ENCODE measurements at places on chromosomes 13 and 19.
A peak's percentile ranks its signal among the peaks of the same experiment; 100 is the strongest.

DNA sequence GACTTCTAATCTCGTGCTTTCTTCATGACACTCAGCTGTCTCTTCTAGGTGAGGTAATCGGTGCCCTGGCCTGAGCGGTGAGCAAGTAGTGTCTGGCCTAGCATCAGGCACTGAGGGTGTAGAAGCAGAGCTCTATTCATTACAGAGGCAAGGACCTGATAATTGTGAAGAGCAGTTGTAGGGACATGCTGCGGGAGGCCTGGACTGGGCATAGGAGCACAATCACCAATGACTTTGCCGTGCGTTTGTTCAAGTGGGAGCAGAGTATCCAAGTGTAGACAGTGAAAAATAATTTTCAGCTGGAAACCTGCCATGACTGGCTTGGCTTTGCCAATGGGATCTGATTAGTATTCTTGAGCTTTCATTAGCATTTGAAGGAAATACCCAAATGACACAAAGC lies 32.1 kb upstream of the DCLK1 start:
- no peak for DNase-seq

- no peak for DNase-seq
These were observed 288.9 kb downstream of the KCNRG start for GRCh38 chr13:50303963-50304721.

DNA sequence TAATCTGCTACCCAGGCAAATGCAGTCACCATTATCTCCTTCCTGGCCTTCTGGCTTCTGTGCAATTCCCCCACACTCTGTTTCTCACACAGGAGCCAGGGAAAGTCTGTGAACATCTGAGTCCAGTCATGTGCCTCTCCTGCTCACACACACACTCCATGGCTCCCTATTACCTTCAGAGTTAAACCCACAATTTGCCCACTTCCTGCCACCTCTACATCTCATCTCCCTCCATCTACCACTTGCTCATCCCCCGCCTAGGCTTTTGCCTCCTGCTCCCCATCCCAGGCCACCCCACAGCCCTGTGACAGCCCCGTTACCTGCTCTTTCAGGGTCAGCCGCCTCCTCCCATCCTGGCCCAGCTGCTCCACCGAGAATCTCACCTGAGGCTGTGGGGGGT lies 13.5 kb downstream of the IL12RB1 start:
- no peak for DNase-seq

- DNase-seq, result no peak
These were observed 9.4 kb upstream of the SPC24 start for GRCh38 chr19:11164879-11165406.

DNA sequence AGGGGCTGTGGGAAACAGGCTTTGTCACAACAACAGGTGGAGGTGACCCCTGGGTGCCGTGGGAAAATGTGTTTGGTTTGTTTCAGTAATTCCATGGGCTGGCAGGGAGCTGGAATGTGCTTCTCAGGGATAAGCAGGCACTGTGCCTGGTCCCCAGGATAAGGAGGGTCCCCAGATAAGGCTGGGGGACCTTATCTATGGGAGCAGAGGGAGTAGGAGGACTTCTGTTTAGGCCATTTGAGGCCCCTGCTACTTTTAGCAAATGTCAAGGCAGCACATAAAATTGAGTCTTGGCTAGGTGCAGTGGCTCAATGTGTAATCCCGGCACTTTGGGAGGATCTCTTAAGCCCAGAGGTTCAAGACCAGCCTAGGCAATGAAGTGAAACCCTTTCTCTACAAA lies 59.5 kb downstream of the KCNC3 start:
- no peak for DNase-seq

DNA sequence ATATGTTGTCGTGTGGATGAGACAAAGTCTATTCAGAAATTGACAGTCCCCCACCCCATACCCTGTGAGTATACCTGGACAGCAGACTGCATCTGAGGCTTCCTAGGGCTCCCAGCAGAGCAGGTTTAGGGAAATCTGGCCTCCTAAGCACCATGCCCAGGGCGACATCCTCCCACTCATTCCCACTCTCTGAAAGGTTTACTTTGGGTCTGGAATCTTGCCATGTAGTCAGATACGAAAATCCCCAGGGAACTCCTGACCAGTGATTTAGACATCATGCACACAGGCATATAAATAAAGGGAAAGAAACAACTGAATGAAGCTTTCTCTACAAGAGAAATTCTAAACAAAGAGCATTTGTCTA lies 717 bp upstream of the NALCN start:
- no peak for DNase-seq

- peak; percentile 87 for DNase-seq
These were observed 1.7 kb downstream of the MIER2 start for GRCh38 chr19:342801-343421.

DNA sequence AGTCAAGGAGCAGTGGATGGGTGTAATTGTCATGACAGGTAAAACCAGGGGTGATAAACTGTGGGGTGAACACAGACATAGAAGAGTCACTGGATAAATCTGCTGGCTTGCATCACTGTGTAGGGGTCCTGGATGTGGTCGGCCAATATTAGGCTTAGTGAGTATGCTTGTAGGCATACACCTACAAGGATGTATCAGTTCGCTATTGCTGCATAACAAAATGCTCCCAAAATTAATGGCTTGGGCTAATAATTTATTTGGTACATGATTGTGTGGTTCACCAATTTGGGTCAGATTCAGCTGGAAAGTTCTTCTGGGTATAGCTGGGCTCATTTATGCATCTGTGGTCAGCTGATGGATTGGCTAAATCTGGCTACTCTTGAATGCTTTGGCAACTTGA lies 11.2 kb upstream of the EVI5L start:
- DNase-seq, result no peak

GRCh38 chr19:17468302-17469091 lies 1.8 kb upstream of the SLC27A1 start:
- no peak for DNase-seq

- no peak for DNase-seq
These were observed 65.9 kb upstream of the ADGRL1 start for GRCh38 chr19:14271840-14272239.

- DNase-seq, result no peak
These were observed 230.6 kb downstream of the MTUS2 start for GRCh38 chr13:29050719-29051118.

DNA sequence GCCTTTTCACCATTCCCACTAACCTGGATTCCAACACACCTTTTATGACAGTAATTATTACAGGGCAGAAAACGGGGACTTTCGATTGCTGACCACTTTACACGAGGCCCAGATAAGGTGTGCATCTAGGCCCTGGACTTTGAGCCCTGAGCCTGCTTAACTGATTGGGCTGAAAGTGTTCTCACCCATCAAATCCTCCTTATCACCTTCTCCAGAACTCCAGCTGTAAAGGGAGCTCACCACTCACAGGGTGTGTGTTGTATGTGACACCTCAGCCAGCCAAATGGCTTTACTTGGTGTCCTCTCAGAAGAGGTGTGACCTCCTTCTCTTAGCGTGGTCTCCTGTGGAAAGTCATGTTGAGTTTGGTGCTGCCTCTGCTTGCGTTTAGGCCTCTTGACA lies 36.5 kb downstream of the SIPA1L3 start:
- no peak for DNase-seq

DNA sequence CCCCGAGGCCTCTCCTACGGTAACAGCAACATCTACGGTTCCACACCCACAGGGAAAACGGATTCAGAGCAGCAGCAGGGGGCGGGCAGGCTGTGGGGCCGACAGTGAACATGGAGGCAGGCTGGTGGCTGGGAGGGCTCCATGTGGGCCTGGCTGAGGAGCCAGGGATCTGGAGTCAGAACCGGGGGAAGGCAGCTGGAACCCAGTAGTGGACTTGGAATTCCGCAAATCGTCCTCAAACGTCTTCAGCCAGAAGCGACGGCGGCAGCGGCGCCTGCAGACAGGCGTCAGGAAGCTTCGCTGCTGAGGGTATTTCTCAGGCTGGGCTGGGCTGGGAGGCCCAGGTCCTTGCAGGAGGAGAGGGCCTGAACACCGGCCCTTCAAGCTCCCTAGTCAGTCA lies 1.8 kb downstream of the TMEM86B start:
- DNase-seq, result no peak

DNA sequence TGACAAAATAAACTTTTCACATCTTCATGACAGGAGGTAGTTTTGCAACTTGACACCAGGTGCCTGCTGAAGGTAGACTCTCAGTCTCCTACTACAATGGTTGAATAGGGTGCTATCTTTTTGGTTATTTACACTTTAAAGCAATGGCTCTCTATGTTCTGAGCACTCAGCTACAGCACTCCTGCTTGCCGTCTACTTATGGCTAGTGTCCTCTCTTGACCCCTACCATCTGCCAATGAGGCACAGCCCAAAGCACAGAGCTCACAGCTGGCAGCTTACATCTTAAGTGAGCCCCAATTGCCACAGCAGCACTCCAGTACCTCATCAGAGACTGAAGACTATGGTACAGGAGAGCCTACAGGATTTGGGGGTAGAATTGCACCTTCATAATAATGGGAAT lies 11.4 kb downstream of the ZNF708 start:
- no peak for DNase-seq

DNA sequence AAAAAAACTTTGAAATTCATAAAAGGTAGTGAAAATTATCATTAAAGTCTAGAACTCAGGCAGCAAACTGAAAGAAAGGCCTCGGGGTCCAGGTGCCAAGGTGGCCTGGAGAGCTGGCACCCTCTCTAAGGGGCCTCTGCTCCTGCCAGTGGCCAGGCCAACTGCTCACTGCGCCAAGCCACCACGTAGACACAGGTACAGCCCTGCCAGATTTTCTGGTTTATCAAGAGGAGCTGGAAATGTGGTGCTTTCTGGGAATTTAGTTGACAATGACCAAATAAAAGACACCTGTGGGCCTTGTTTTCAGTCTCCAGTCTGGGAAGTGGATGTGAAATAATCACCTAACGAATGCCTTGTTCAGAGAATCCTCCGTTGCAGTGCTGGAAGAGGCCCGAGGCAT lies 22.8 kb downstream of the ZNF574 start:
- DNase-seq, result no peak

DNA sequence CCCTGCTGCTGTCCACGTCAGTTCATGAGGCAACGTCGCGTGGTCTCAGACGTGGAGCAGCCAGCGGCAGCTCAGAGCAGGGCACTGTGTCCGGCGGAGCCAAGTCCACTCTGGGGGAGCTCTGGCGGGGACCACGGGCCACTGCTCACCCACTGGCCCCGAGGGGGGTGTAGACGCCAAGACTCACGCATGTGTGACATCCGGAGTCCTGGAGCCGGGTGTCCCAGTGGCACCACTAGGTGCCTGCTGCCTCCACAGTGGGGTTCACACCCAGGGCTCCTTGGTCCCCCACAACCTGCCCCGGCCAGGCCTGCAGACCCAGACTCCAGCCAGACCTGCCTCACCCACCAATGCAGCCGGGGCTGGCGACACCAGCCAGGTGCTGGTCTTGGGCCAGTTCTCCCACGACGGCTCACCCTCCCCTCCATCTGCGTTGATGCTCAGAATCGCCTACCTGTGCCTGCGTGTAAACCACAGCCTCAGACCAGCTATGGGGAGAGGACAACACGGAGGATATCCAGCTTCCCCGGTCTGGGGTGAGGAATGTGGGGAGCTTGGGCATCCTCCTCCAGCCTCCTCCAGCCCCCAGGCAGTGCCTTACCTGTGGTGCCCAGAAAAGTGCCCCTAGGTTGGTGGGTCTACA lies 6.6 kb downstream of the FSTL3 start:
- no peak for DNase-seq

- no peak for DNase-seq
These were observed 957 bp downstream of the NUMBL start for GRCh38 chr19:40689339-40690049.

- DNase-seq, result no peak
These were observed 165.6 kb downstream of the USP12 start for GRCh38 chr13:27005976-27006518.

- DNase-seq, result no peak
These were observed 4.8 kb downstream of the CIB3 start for GRCh38 chr19:16168465-16169081.

GRCh38 chr13:112619730-112620631 lies 32.0 kb upstream of the TUBGCP3 start:
- DNase-seq, result no peak

- DNase-seq, result no peak
These were observed 4.1 kb downstream of the DAZAP1 start for GRCh38 chr19:1411255-1412191.

DNA sequence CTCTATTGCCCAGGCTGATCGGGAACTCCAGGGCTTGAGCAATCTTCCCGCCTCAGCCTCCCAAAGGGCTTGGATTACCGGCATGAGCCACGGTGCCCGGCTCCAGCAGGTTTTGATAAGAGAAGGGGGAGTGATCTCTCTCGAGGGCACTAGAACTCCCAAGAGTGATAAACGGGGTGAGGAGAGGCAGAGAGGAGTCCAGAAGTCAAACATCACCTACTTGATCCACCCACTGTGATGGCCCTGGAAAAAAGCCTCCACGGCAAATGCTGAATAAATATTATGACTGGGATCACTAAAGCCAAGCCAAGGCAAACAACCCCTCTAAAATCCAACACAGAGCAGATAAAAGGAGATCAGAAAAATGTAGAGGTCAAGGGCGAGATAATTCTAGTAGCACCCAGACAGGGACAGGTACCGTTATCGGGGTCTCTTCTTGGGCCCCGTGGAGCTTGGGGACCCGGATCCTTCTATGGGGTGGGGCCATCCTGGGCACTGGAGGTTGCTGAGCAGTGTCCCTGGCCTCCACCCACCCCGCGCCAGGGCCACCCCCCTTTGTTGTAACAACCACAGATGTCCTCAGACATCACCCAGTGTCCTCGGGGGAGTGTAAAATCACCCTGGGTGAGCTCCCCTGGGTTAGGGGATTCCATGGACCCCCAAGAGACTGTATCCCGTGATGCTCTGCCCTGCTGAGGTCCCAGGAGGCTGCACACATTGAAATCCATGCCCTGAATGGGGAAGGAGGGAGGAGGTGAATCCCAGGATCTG lies 3.7 kb upstream of the CREB3L3 start:
- DNase-seq, result no peak

DNA sequence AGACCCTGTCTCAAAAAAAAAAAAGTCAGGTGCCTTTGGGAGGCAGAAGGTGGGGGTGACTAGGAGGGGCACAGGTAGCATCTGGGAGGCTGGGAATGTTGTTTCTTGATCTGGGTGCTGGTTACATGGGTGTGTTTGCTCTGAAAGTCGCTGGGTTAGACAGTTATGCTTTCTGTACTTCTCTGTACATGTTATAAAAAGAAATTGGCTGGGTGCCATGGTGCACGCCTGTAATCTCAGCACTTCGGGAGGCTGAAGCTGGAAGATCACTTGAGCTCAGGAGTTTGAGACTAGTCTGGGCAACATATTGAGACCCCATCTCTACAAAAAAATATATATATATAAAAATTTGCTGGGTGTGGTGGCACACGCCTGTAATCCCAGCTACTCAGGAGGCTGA lies 15.1 kb downstream of the NOSIP start:
- no peak for DNase-seq

DNA sequence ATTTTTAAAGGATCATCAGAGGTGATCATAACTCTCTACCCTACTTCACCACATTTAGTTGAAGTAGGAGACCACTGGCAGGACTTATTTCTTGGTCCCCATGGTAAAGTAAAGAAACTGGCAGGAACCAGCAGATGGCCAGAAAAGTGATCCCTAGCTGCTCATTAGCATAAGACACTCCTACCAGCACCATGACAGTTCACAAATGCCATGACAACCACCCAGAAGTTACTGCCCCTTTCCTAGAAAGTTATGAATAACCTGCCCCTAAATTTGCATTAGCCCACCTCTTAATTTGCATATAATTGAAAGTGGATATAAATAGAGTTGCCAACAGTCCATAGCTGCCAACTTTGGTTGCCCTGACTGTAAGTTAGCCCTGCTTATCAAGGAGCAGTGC lies 18.4 kb upstream of the RUBCNL start:
- no peak for DNase-seq
